ENCODE measurements at places on chromosomes 5 and 9.

- DNase-seq: no peak
Observed at GRCh38 chr9:36470643-36471290, 70.7 kb upstream of the RNF38 start.

DNA sequence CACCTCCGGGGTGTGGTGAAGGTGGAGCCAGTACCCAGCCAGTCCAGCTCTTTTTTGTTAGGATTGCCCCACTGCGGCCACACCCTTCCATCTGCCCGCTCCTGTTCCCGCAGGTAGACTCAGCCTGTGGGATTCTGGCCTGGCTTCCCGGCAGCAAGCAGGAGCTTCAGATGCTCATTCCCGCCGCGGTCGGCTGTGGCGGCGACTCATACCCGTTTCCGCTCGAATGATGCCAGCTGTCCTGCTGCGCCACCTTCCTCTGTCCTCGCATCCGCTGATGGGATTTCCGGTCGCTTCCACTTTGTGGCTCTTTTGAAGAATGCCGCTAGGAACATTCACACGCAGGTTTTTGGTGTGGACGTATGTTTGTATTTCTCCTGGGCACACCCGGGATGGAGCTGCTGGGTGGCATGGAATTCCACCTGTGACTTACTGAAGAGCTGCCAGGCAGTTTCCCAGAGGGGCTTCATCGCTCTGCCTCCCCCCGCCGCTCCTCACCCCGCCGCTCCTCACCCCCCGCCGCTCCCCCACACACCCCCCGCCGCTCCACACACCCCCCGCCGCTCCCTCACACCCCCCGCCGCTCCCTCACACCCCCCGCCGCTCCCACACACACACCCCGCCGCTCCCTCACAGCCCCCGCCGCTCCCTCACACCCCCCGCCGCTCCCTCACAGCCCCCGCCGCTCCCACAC is 60.3 kb downstream of the TENT4A start:
- no peak for DNase-seq

DNA sequence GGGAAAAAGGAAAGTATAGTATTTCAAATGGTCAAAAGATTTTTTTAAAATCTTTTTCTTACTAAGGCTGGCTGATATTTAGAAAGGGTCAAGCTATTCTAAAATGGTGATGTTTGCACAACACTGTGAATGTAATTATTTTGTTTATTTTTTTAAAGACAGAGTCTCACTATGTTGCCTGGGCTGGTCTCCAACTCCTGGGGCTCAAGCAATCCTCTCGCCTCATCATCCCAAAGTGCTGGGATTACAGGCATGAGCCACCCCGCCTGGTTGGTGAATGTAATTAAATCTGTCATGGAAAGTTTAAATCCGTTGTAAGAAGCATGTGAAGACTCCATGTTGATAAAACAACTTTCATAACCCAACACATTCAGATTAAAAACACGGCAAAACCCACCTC is 2.6 kb downstream of the UBTD2 start:
- no peak for DNase-seq

- no peak for DNase-seq
Observed at GRCh38 chr5:174750711-174751110, 26.3 kb downstream of the MSX2 start.

- DNase-seq: no peak
Observed at GRCh38 chr9:16505199-16505598, 365.3 kb downstream of the BNC2 start.

GRCh38 chr9:98944057-98944733 is 488 bp downstream of the COL15A1 start:
- peak; percentile 39 for DNase-seq

- DNase-seq: no peak
Observed at GRCh38 chr5:167966979-167967378, 324.5 kb upstream of the WWC1 start.

GRCh38 chr9:84163052-84163650 is 177.4 kb downstream of the SLC28A3 start:
- DNase-seq: no peak

GRCh38 chr9:135281791-135282737 is 194.6 kb downstream of the OLFM1 start:
- DNase-seq: no peak

- peak; percentile 50 for DNase-seq
Observed at GRCh38 chr5:135944967-135945560, 9.7 kb downstream of the LECT2 start.

DNA sequence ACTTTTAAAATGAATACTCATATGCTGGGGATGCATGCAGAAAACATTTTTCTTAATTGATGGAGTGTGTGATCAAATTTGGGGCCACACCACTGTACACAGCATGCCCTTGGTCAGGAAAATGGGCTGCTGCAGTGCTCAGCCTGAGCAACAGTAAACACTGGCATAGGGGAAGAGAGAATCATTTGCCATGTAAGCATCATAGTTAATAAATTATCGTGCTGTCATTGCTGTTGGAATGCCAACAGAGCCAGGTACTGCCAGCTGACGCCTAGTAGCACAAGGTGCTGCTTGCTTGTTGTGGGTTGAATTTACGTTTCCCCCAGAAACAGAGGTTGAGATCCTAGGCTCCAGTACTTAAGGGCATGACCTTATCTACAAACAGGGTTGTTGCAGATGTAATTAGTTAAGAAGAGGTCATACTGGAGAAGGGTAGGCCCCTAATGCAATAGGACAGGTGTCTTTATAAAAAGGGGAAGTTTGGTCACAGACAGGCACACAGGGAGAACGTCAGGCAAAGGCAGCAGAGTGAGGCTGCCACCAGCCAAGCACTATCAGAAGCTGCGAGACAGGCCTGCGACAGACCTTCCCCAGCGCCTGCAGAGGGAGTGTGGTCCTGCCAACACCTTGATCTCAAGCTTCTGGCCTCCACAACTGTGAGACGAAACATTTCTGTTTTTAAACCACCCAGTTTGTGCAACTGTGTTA is 25.3 kb downstream of the DAP start:
- DNase-seq: no peak

DNA sequence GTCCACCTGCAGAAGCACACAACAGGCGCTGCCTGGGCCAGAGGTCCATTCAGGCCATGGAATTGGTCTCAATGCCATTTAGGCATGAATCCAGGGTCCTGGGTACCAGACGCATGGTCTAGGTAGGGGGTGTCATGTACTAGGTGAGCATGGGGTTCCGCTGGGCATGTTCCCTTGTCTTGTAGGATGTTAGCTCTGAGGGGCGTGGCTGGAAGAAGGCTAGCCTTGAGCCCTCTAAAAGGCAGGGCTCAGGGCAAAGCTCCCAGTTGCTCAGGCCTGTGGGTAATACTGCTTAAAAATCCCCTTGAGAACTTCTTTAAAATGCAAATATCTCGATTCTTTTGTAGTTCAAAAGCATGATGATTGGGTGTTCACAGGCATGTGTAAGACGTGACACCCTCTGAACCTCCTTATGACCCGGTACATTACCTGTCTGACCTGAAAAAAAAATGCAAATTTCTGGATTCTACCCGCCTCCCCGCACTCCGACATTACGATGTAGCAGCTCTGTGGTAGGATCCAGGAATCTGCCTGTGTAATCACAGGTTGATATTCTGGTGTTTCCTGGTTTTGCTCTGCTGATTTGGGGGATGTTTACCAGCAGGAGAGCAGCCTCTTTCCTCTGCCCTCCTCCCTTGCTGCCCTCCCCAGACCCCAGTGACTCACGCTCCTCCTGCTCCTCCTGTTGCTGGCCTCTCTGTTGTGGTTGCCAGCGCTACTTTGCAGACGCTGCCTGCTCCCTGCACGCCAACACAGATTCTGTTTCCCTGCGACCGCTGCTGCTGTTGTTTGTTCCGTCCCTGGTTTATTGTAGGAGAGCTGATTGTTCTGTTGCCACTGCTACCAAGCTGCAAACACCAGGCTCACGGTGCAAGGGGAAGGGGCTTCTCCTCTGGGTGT is 5.7 kb downstream of the TMC1 start:
- peak; percentile 47 for DNase-seq

DNA sequence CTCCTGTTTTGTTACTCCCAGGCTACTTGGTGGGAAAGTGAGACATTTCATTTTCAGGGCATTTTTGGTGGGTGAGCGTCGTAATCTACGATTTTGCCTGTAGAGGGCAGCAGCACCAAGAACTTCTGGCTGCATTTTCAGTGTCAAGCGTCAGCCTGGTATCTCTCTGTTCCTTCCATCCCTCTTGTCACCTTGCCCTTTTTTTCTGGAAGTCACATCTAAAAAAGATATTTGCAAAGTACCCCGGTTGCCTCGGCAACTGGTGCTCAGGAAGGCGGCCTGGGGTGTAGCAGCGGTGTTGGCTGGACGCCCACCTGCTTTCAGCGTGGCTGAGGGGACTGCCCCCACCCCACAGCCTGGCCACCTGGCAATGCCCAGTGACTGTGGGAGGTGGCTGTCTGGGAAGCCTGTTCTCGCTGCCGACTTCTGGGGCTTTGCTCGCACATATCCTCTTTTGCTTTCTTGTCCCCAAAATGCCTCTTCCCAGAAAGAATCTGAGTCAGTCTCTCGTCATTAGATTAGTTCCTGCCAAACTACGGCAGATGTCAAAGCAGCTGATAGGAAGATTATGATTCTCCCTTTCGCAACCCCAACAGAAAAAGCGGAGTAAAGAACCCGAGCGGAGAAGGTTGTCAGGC is 84.5 kb downstream of the ACER2 start:
- peak; percentile 62 for DNase-seq

DNA sequence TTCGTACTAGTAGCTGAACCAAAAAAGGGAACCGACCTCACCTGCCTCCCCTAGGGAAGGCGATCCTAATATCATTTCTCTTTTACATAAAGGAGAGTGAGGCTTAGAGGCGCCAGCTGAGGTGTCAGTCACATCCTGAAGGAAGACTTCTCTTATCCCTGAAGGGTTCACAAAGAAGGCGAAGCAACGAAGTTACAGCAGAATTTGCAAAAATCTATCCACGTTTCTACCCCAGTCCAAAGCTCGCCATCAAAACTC is 598 bp upstream of the KIAA1191 start:
- DNase-seq: no peak

- no peak for DNase-seq
Observed at GRCh38 chr5:180097926-180098325, 26.4 kb upstream of the RNF130 start.

GRCh38 chr9:103364753-103365152 is 369.6 kb downstream of the CYLC2 start:
- no peak for DNase-seq

- DNase-seq: no peak
Observed at GRCh38 chr9:83476513-83476912, 61.7 kb downstream of the FRMD3 start.

GRCh38 chr9:33287087-33287490 is 3.2 kb upstream of the NFX1 start:
- peak; percentile 16 for DNase-seq

DNA sequence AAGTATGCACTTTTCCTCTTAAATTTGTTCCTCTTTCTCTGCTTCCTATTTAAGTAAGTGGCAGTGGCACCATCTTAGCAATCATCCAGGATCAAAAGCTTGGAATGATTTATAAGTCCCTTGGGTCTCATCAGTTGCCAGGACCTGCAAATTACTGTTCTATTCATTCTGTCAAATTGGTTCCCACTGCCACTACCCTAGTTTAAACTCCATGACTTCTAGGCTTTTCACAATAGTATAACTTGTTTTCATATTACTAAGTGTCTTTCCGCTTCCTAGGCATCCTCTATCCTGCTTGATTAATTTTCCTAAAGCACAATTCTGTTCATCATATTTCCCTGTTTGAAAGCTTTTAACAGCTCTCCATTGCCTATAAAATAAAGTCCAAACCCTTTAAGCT is 363.9 kb upstream of the MEF2C start:
- no peak for DNase-seq

- DNase-seq: no peak
Observed at GRCh38 chr5:172553903-172554302, 87.2 kb upstream of the NEURL1B start.

- no peak for DNase-seq
Observed at GRCh38 chr5:115544043-115544435, 536 bp downstream of the FEM1C start.

GRCh38 chr5:102845041-102845440 is 89.9 kb downstream of the PAM start:
- no peak for DNase-seq
